ENCODE measurements at places on chromosomes 5 and 9.
A peak's percentile ranks its signal among the peaks of the same experiment; 100 is the strongest.

DNA sequence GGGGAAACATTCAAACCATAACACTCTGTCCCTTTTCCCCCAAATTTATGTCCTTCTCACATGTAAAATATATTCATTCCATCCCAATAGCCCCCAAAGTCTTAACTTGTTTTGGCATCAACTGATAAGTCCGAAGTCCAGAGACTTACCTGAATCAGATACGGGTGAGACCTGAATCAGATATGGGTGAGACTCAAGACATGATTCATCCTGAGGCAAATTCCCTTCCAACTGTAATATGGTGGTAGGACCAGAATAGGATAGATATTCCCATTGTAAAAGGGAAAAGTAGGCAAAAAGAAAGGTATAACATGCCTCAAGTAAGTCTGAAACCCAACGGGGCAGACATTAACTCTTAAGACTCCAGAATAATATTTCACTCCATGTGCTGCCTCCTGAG, 115.6 kb upstream of the CKMT2 start:
- no peak for DNase-seq

GRCh38 chr5:100423330-100423729, 111.8 kb upstream of the FAM174A start:
- no peak for DNase-seq

DNA sequence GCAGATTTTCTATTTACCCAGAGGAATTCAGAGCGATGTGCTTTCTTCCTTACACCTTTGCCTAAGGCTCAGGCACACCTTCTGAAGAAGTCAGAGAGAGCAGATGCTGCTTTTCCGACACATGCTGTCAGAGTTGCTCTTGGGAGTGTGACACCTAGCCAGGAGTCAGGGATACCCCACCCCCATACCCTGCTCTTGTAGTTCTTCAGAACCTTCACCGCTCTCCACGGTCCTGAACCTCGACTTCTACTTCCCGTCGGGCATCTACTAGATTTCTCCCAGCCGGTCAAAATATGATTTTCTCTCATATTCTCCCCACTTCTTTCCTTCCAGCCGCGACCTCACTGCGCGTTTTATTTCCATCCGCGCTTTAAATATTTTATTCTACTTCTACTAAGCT, 1.7 kb downstream of the GRIN3A start:
- no peak for DNase-seq

DNA sequence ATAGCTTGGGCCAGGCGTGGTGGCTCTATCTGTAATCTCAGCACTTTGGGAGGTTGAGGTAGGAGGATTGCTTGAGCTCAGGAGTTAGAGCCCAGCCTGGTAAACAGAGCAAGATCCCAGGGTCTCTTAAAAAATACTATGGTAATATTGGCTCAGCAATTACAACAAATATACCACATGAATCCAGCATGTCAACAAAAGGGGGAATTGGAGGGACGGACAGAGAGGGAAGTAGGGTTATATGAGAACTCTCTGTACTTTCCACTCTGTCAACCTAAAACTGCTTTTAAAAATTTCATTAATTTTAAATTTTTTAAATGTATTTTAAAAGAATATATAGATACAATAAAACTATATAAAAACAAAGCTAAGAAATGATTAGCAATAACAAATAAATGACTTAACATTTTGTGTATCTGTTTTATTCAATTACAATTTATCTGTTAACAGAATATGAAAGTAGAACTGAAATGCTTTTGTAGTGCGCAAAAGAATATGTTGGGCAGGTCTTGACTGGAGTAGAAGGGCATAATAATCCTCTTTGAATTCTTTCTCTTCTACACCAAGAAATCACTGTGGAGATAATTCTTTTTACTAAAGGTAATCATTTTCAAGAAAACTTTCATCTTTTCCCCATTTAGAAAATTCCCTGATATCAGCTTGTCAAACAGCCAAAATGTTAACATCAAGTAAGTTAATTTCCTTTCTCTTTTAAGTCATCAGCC, 12.9 kb upstream of the CDC42SE2 start:
- DNase-seq = no peak

- DNase-seq = no peak
Measured at GRCh38 chr9:93667627-93668026, 91.2 kb downstream of the PHF2 start.

GRCh38 chr5:1735320-1735970, 64.2 kb downstream of the MRPL36 start:
- no peak for DNase-seq

- no peak for DNase-seq
Measured at GRCh38 chr5:57642698-57643097, 160.1 kb upstream of the ACTBL2 start.

GRCh38 chr5:172789687-172790495, 18.9 kb upstream of the DUSP1 start:
- no peak for DNase-seq

GRCh38 chr5:148805326-148806290, 20.8 kb upstream of the ADRB2 start:
- peak; percentile 62 for DNase-seq

- no peak for DNase-seq
Measured at GRCh38 chr5:57843059-57843367, 360.4 kb upstream of the ACTBL2 start.

GRCh38 chr9:124947727-124948391, 7.0 kb upstream of the GOLGA1 start:
- no peak for DNase-seq

DNA sequence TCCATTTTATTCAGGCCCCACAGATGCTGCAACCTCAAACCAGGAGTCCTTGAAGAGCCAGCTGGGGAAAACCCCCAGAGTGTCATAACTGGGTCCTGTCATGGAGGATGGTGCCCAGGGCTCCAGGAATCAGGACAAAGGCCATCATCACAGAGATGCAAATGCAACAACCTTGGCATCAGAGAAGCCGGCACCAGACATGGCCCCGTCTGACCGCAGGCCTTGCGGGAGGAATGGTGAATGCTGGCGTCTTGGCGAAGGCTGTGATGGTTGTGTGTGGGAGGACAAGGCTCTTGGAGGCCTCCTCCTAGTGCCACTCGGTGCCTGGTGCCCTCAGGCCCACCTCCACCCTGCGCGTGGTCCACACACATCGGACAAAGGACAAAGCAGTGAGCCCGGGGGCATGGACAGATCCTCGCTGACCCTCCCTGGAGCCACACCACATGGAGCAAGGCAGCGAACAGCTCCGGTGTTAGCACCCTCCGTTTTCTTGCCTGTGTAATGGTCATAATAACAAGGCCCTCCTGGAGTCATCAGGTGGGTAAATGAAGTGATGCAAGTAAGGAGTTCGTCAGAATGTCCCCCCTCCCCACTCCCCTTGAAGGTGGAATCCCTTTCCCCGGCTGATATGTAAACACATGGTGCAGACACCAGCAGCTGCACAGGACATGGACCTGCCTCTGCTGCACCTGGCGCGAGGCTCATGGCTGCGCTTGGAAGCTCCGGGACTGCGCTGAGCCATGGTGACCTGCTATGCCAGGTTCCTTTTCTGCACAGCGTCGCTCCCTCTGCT, 380.7 kb downstream of the IRX2 start:
- no peak for DNase-seq

All from stimulated activated naive CD8-positive, alpha-beta T cell treated with anti-CD3 and anti-CD28 coated beads, Interleukin-15, Interleukin-2, amounts not matched to agents 100 U/mL and 50 U/mL, for 24 hours (primary cell).